ENCODE measurements at places on chromosomes 16 and 17. TPM values are rescaled to one million over a fixed set of nuclear protein-coding genes. Genes with fewer than 3 reads are reported as not detected.

The XAF1 gene
- 30.2 TPM for total RNA-seq

The NUP85 gene
- 40.3 TPM for total RNA-seq

- H3K27me3 ChIP-seq = no peaks in the 10 kb centered on the region
- no peaks in the 10 kb centered on the region for H3K36me3 ChIP-seq
- H3K27ac ChIP-seq = no peak overlapping the region
- no peaks in the 10 kb centered on the region for H3K4me1 ChIP-seq
- H3K4me3 ChIP-seq = no peak overlapping the region
- DNase-seq = no peak
These were observed 5.5 kb downstream of the KRT15 start for GRCh38 chr17:41513168-41513547.

The CCL14 gene
- 1.7 TPM for total RNA-seq

The CFAP97D1 gene
- not detected for total RNA-seq

The MFAP4 gene
- 27.0 TPM for total RNA-seq

The TP53TG3 gene
- not detected for total RNA-seq

GRCh38 chr17:29124925-29125273, 55.3 kb downstream of the MYO18A start:
- H3K27me3 ChIP-seq = no peaks in the 10 kb centered on the region
- DNase-seq = no peak
- H3K27ac ChIP-seq = no peak overlapping the region
- H3K36me3 ChIP-seq = peaks cover 61% of the 10 kb centered on the region

The ZMYND15 gene
- total RNA-seq = 2.0 TPM
